ENCODE measurements at places on chromosomes 2 and 18.

DNA sequence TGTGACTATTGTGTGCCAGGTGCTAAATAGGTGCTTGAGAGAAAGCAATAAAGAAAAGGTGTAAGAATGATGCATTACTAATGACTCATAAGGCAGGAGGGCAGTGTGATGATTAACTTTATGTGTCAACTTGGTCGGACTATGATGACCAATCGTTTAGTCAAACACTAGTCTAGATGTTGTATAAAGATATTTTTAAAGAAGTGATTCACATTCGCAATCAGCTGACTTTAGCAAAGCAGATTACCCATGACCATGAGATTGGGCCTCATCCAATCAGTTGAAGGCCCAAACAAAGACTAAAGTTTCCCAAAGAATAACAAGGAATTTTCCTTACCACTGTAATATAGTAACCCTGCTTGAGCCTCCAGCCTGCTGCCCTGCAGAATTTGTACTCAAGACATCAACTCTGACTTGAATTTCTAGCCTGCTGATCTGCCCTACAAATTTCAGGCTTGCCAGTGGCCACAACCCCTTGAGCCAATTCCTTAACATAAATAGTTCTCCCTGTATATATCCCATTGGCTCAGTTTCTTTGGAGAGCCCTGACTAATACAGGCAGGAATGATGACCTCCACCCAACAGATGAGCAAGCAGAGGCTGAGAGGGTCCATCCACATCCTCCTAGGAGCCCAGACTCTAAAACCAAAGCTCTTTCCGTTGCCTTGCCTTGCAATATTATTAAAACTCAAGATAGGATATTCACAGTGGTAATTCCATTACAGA, 132.6 kb downstream of the ACTR3 start:
- DNase-seq: no peak

- DNase-seq: no peak
Measured at GRCh38 chr18:70376137-70376913, 87.5 kb downstream of the SOCS6 start.

GRCh38 chr2:96202152-96202854, 6.3 kb downstream of the STARD7 start:
- no peak for DNase-seq

GRCh38 chr18:35481960-35482366, 15.8 kb downstream of the INO80C start:
- no peak for DNase-seq

DNA sequence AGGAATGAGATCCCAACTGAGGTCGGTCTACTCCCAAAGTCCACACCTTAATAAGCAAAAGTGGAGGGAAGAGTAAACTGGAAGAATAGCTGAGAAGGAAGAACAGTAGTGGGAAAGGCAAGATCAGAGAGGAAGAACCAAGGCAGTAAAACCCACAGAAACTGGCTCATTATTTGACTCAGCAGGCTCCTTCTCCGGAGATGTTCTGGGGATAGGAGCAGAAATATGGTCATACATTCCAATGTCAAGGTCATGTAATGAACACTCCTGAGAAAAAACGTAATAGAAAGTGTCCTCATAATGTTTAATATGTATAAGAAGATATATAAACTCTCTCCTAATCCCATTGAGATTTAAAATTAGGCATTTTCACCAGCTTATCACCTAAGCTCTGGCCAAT, 39.5 kb downstream of the STK39 start:
- no peak for DNase-seq

- peak; percentile 21 for DNase-seq
Measured at GRCh38 chr18:74896390-74896991, 298.8 kb downstream of the ZNF407 start.

DNA sequence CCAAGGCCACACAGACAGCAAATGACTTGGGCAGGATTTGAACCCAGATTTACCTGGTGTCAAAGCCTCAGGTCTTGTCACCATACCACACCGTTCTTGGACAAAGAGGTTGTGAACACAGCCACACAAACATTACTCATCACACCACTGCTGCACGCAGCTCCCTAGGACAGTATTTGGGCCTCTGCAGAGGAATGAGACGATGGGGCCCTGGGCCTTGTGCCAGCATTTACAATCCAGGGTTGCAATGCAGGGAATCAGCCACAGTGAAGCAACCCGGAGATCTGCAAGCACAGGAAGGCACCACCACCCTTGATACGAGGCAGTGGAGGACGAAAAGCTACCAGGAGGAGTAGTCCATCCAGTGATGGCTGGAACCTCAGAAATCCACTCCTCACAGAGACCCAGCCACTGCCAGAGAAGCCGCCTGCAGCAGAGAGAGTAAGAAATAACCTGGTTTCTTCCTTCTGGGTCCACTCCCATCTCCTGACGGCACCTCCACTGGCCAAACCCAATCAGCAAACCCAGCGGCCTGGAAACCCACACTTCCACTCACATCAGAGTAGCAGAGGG, 3.7 kb upstream of the MTCL1 start:
- DNase-seq: no peak

GRCh38 chr2:55779459-55780421, 86.1 kb upstream of the PNPT1 start:
- no peak for DNase-seq

- no peak for DNase-seq
Measured at GRCh38 chr18:2027016-2027415, 544.3 kb downstream of the METTL4 start.

- no peak for DNase-seq
Measured at GRCh38 chr2:99509387-99509786, 19.6 kb upstream of the REV1 start.

DNA sequence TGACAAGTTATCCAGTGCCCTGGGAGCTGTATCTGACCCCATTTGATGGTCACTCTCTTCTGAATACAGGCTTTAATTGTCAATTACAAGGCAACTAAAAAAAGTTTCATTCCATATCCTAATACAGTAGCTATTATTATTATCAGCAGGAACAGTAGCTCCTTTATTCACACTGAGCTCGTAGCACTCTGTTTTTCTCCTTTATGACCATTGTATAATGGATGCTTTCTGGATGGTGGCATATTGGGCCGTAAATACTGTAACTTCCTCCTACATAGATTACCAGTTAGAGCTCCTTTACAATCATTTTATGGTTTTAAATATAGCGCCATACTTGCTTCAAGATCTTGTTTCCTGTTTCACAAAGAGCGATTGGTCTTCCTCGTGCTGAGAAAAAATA, 1040.3 kb downstream of the TSN start:
- DNase-seq: no peak

DNA sequence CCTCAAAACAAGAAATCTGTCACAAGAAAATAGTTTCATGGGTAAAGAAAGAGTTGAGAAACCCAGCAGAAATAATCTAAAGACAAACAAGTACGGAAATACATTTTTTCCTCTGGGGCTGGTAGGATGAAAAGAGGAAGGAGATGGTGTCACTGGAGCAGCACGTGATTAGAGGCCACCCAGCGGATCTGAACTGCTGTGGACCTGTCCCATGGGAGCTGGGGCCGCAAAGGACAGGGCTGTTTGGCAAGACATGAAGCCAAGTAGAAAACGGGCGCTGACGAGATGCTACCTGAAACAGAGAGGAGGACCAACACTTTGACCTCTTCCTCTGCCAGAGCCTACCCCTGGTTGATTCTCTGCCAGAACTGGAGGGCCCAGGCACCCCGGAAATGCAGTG, 295.4 kb upstream of the ATP5MC3 start:
- DNase-seq: no peak

GRCh38 chr2:23850564-23851256, 76.2 kb downstream of the ATAD2B start:
- no peak for DNase-seq

DNA sequence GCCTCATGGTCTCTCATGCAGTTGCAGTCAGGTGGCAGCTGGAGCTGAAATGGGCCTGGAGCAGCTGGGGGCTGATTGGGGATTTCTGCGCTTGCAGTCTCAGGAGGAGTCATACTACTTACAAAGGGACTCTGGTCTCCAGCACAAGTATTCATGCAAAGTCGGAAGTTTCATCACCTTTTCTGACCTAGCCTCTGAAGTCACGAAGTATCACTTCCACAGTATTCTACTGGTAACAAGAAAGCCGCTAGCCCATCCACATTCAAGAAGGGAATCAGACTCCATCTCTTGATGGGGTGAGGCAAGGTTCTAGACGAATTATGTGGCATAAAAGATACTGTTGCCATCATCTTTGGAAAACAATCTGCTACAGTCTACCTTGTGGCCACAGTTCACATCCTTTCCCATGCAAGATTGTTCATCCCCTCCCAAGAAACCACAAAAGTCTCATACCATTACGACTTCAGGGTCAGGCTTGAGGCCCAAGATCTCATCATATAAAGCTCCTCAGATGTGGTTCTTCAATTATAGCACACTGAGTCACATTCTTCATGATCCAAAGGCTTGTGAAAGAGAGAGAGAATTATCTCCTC, 95.3 kb downstream of the SMC6 start:
- no peak for DNase-seq

DNA sequence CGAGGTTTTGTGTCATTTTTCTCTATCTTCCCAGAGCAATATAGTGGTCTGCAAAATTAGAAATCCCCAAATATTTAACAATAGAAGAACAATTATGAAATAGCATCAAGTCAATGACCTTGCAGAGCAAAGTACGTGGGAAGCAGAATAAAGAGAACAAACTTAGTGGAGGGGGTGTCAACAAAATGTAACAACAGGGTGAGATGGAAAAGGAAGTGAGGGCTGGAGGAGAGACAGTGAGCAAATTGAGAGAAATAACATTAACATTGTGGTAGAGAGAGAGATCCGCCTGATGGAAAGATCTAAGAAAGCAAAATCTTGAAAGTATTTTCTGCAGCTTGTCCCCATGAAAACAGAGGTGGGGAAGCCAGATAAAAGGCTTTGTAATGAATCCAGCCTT, 23.4 kb downstream of the ARHGAP15 start:
- no peak for DNase-seq

GRCh38 chr18:13308369-13308768, 89.8 kb downstream of the LDLRAD4 start:
- no peak for DNase-seq

GRCh38 chr2:204662956-204663355, 117.7 kb downstream of the PARD3B start:
- no peak for DNase-seq

DNA sequence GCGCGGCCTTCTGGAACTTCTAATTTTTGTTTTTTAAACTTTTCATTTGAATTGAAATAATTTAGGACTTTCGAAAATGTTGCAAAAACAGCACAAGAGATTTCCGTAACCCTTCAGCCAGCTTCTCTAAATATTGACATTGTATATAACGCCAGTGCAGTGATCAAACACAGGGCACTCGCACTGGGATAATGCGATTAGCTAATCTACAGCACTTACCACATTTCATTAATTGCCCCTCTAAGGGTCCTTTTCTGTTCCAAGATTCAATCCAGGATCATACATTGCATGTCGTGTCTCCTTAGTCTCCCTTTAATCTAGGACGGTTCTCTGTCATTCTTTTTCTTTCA, 343 bp upstream of the CD302 start:
- DNase-seq: no peak

- DNase-seq: no peak
Measured at GRCh38 chr2:19797871-19798270, 103.9 kb downstream of the TTC32 start.

- no peak for DNase-seq
Measured at GRCh38 chr2:128306081-128306930, 12.4 kb downstream of the HS6ST1 start.

DNA sequence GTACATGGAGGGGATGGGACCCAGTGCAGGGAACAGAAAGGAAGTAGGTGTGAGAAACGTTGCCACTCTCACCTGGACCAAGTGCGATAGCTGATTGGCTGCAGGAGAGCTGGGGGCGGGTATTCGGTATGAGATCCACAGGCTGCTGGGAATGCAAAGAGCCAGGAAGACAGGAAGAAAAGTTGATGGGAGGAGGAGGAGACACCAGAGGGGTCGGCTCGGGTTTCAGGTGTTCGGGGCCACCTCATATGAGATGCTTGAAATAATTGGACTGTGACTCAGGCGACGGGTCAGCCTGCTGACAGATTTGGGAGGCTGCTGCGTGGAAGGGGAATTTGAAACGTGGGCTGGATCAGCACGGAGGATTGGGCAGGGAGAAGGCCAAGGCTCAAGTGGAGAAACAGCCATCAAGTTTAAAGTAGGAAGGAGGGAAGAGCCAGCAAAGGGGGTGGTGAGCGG, 65.1 kb downstream of the MRPS9 start:
- DNase-seq: peak; percentile 22

GRCh38 chr2:126748188-126748760, 92.3 kb downstream of the GYPC start:
- no peak for DNase-seq

DNA sequence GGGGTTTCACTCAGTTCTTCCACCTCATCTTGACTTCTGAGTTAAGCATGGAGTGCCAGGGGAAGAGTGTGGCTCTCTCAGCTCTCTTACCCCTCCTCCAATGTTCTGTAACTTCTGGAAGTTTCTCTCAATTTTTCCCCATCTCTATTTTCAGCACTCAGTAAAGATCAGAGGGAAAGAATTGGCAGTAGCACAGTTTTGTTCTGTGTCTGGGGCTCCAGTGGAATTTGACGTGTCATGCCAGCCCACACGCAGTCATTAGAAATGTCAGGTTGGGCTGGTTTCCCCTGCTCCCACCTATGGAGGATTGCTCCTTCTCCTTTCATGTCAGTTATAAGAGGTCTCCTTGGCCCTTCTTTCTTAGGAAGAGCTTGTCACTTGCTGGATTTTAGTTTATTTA, 104.6 kb upstream of the COL3A1 start:
- DNase-seq: no peak

DNA sequence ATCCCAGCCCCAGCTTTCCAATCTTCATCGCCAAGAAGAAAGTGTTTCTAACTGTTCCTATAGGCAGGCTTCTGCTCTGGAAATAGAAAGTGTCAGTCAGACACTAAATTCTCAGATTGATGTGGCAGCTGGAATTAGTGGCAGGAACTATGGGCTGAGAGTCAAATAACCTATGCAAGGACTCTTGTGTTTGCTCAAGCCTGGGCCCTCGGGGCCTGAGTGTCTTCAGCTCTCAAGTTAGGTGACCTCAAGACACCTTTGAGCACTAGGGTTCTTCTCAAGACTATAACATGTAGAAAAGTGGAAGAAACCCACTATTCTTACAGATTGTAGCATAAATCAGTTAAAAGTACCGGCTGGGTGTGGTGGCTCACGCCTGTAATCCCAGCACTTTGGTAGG, 694.5 kb downstream of the RNF144A start:
- no peak for DNase-seq

DNA sequence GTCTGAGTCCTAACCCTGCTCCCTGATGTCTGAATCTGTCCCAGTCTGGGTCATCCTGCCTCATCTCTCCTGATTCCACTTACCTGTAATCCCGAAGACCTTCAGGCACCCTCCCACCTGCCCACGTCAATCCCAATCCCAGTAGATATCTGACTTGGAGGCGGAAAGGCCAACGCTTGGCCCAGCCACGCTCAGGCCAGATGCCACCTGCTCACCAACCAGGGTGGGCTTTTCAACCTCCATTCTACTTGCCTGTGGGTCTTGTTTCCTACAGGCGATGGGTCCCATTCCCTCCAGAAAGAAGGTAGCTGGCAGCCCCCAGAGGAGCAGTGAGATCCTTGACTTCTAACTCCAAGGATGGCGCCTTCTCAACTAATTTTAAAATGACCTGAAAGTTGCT, 59.7 kb downstream of the INPP5D start:
- no peak for DNase-seq

GRCh38 chr18:74806700-74807416, 209.2 kb downstream of the ZNF407 start:
- no peak for DNase-seq

GRCh38 chr2:100887713-100888495, 68.0 kb downstream of the NPAS2 start:
- no peak for DNase-seq

All from HEK293T (cell line).